ENCODE measurements at places on chromosomes 5 and 9.

DNA sequence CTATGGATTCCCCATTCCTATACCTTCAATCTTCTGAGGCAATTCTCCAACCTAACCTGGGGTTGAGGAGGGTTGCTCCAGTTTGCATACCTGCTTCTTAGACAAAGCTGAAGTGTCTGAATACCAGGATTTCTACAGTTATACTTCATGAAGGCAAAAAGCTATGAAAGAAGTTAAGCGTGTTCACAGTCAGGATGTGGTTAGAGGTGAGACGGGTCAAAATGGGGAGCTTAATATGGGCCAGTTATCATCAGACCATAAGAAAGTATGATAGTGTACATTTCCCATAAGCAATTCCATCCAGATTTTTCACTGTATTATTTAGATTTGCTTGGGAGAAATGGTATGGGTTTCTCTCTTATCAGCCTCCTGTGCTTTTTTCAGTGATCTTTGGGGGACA, 156.9 kb upstream of the FER start:
- H3K27ac ChIP-seq = no peak overlapping the region
- no peaks in the 10 kb centered on the region for H3K36me3 ChIP-seq
- no peak for DNase-seq
- peaks cover 20% of the 10 kb centered on the region for H3K27me3 ChIP-seq
- no peaks in the 10 kb centered on the region for H3K4me1 ChIP-seq
- no peak overlapping the region for H3K4me3 ChIP-seq

DNA sequence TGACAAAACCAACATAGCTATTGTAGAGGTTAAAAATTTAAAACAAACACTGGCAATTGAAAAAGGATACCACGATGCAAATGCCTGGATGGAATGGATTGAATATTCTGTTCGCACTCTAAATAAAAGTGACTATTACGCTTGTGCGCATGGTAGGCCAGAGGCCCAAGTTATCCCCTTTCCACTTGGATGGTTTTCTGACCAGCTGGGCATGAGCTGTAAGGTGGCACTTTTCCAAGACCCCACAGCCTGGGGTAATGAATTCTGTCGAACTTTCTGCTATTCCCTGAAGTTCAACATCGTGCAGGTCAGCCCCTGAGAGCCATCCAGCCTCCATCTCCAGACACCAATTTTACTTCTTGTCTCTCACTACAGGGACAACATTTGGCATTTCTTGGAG, 5.4 kb upstream of the RNF180 start:
- H3K36me3 ChIP-seq = no peaks in the 10 kb centered on the region
- H3K4me3 ChIP-seq = no peak overlapping the region
- H3K27ac ChIP-seq = no peak overlapping the region
- peaks cover 19% of the 10 kb centered on the region for H3K27me3 ChIP-seq
- peaks cover 3% of the 10 kb centered on the region for H3K4me1 ChIP-seq
- DNase-seq = no peak

DNA sequence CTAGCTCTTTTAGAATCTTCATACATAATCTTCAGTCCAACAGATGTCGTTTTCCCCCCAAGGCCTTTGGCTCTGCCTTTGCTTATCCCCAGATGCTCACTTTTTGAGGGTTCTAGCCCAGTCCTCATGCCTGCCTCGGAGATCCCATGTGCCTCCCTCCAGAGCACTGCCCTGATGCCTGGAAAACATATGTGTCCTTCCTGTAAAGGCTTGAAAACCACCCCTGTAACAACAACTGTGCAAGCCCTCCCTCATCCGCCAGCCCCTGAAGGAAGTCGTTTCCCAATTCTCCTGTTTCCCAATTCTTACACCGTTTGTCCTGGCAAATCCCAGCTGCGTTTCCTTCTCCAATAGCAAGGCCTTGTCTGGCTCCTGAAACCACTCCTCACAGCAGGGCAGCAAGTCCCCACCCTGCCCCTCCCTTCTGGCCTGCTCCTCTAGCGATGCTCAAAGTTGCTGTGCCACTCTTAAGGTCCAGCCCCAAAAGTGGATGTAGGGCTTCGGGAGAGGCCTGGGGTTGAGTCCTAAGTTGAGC, 52.2 kb downstream of the SLC36A1 start:
- no peak overlapping the region for H3K27ac ChIP-seq
- no peak overlapping the region for H3K4me3 ChIP-seq
- peaks cover 6% of the 10 kb centered on the region for H3K4me1 ChIP-seq
- no peaks in the 10 kb centered on the region for H3K27me3 ChIP-seq
- H3K36me3 ChIP-seq = no peaks in the 10 kb centered on the region

DNA sequence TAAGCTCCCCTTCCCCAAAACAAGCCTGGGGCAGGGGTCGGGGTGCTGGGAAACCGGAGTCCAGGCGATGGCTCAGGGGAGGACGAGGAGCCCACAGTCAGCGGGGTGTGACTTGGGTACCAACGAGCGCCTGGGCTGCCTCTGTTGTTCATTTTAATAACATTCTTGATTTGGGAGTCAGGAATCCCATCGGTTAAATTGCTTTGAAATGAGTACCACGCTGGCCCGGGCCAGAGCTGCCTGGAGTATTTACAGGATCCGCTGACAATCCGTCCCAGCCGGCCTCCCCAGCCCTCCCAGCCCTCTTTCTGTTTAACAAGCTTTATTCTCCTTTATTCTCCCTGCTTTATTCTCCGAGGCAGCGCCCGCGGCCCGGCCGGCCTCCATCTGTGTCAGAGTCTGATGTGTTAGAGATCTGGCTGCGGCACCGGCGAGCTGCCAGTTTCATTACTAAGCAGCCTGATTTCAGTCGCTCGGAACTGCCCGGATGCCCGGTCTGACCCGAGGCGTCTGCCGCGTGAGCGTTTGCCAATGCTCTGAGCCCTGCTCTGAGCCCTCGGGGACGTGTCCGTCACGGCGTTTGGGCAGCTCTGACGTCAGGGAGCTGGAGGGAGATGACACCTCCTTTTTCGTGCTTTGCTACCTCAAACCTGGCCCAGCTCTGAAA, 16.5 kb upstream of the QRFP start:
- H3K4me1 ChIP-seq = no peaks in the 10 kb centered on the region
- no peaks in the 10 kb centered on the region for H3K36me3 ChIP-seq
- DNase-seq = no peak
- peaks cover 7% of the 10 kb centered on the region for H3K27me3 ChIP-seq

GRCh38 chr5:109700516-109701153, 10.9 kb downstream of the MAN2A1 start:
- no peaks in the 10 kb centered on the region for H3K27me3 ChIP-seq
- no peak overlapping the region for H3K4me3 ChIP-seq
- H3K36me3 ChIP-seq = no peaks in the 10 kb centered on the region

- H3K27ac ChIP-seq = no peak overlapping the region
- H3K27me3 ChIP-seq = no peaks in the 10 kb centered on the region
- peaks cover 16% of the 10 kb centered on the region for H3K36me3 ChIP-seq
- no peak for DNase-seq
Observed at GRCh38 chr5:77707791-77708190, 68.3 kb downstream of the TBCA start.

GRCh38 chr9:111013250-111013649, 25.0 kb downstream of the LPAR1 start:
- H3K27me3 ChIP-seq = no peaks in the 10 kb centered on the region
- no peak overlapping the region for H3K27ac ChIP-seq
- DNase-seq = no peak
- H3K4me1 ChIP-seq = no peaks in the 10 kb centered on the region
- no peak overlapping the region for H3K4me3 ChIP-seq
